MG63 (cell line): ENCODE measurements at places on chromosomes 16 and 17. TPM values are rescaled to one million over a fixed set of nuclear protein-coding genes. Genes with fewer than 3 reads are reported as not detected.

GRCh38 chr16:62568926-62569325 lies 532.7 kb upstream of the CDH8 start:
- no peak for DNase-seq

- DNase-seq = no peak
Measured at GRCh38 chr17:28390563-28390962, 15.4 kb downstream of the SLC46A1 start.

KCTD19 gene
- total RNA-seq = not detected in 2 replicates

KRTAP9-4 gene
- not detected in 2 replicates for total RNA-seq
